AG09309 (cell line): ENCODE measurements at places on chromosomes 6 and 20.

DNA sequence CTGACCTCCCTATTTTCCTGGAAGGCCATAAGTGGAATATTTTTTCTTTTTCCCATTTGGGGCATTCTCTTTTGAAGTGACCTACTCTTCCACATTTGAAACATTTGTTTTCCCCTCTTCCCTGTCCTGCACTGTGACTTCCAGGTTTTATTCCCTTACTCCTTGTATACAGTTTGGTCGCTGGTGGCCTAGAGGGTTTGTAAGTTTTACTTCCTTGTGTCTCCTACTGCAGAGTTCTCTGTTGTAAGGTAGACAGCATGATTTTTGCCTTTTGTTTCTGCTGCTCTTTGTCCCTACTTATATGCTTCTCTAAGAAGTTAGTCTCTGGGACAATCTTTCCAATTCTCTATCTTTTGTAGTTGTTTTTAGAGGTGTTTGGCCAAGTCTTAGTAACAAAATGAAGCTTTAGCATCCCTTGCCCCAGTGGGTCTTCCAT, 7.4 kb upstream of the ZNFX1 start:
- DNase-seq: no peak

GRCh38 chr6:34125939-34126338, 19.9 kb downstream of the GRM4 start:
- DNase-seq: no peak

GRCh38 chr20:36587388-36588070, 14.1 kb downstream of the TGIF2 start:
- no peak for DNase-seq

GRCh38 chr6:17035257-17036064, 66.4 kb upstream of the STMND1 start:
- DNase-seq: no peak

DNA sequence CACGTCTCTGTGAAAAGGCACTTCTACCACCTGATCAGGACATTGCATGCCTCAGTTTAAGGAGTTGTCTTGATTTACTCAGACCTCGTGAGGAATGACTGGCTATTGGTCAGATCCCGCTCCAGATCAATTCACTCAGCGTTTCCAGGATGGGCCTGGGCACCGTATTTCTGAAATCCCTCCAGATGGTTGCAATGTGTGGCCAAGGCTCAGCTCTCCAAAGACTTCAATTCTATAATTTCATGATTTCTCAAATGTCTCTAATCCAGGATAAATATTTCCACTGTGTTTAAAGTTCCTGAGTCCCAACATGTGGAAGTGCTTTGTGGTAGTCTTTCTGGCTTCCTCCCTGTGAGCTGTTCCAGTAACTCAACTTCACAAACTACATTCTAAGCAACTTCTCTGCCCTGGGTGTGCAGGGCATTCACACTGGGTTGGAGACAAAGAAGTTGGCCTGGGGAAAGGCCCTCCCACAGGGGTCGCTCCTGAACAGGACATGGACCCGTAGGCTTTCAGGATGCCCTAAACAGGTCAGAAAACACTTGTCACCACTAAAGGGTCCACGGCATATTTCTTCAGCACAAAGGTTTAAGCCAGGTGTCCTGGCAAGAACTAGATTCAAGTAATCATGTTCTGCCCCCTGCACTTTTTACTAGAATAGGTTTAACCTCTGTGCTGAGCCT, 212.1 kb downstream of the WDR27 start:
- peak; percentile 46 for DNase-seq

- no peak for DNase-seq
Measured at GRCh38 chr6:135166515-135166914, 14.6 kb upstream of the MYB start.

GRCh38 chr20:13149371-13150105, 71.5 kb upstream of the ISM1 start:
- DNase-seq: peak; percentile 59

DNA sequence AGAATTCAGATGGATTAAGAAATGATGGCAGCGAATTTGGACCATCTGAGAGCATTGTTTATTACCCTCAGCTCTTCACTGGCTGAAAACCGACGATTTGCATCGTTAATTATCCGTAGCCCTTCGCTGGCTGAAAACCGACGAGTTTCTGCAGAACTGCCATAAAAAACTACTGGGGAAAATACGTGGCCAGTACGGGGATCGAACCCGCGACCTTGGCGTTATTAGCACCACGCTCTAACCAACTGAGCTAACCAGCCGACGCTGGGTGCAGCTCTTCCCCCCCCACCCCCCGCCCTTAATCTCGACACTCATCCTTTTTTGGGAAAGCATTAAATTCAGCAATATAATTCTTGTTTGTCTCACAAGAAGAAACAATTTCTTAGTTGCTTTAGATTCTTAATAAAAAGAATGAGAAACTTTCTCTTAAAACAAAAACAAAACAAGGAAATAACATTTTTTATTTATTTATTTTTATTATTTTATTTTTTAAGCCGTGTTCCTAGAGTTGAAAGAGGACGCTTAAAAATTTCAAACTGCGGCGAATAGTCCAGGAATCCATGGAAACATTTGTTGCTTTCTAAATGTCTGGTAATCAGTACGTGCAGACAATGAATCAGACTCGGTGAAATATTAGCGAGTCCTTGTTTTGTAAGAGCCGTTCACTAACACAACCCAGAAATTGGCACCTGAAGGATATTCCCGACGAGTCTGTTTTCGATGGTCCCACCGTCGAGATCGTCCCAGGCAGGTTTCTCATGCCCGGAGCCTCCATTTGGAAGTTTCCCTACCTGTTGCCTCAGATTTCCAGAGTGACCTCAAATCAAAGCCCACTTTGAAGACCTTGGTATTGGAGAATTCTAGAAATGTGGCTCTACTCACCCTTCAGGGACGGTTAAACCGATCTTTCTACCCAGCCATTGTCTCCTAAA, 27.8 kb downstream of the PRSS16 start:
- DNase-seq: no peak

GRCh38 chr20:62812181-62812906, 4.5 kb upstream of the COL9A3 start:
- DNase-seq: no peak
